ENCODE measurements at places on chromosomes 3 and 15.

DNA sequence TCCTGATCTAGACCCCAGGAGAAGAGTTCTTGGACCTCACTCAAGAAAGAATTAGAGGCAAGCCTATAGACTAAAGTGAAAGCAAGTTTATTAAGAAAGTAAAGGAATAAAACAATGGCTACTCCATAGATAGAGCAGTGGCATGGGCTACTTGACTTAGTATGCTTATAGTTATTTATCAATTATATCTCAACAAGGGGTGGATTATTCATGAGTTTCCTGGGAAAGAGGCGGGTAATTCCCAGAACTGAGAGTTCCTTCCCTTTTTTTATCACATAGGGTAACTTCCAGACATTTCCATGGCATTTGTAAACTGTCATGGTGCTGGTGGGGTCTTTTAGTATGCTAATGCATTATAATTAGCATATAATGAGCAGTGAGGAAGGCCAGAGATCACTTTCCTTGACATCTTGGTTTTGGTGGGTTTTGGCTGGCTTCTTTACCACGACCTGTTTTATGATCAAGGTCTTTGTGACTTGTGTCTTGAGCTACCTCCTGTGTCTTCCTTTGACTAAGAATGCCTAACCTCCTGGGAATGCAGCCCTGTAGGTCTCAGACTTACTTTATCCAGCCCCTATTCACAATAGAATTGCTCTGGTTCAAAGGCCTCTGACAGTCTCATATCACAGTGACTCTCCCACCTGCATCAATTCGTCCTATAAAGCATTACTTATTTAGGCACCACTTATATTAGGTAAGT lies 35.3 kb upstream of the PLSCR2 start:
- no peak for DNase-seq

- no peak for DNase-seq
Observed at GRCh38 chr15:91265416-91265940, 165.4 kb downstream of the SV2B start.

- DNase-seq = no peak
Observed at GRCh38 chr3:67167481-67167880, 169.4 kb downstream of the KBTBD8 start.

DNA sequence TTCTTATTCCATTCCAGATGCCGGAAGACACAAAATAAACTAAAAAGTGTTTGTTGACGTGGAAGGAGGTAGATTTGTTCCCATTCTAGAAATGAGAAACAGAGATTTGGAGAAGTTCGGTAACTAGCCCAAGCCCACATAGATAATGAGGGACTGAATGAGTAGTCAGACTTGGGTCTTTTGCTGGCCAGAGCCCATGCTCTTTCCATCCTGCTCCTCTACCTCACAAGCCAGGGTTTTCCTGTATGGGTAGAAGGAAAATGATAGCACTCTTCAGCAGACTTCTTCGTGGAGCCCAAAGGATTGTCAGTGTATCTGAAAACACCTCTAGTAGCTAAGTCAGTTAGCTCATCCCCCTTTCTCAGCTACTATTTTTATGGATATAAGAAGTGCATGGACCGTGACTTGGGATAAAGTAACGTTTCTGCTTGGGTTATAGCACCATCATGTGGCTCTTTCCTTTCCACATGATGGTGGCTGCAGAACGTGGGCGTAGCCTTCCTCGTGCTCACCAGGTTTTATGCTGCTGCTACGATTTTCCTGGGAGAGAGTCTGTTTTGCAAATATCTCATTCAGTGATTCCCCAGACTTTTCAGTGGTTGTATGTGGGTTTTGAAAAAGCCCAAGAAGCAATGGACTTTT lies 84.6 kb downstream of the DGKG start:
- DNase-seq = peak; percentile 33

- peak; percentile 57 for DNase-seq
Observed at GRCh38 chr3:53845103-53845880, 927 bp downstream of the CHDH start.

- DNase-seq = no peak
Observed at GRCh38 chr3:11552289-11553264, 91.1 kb downstream of the VGLL4 start.

DNA sequence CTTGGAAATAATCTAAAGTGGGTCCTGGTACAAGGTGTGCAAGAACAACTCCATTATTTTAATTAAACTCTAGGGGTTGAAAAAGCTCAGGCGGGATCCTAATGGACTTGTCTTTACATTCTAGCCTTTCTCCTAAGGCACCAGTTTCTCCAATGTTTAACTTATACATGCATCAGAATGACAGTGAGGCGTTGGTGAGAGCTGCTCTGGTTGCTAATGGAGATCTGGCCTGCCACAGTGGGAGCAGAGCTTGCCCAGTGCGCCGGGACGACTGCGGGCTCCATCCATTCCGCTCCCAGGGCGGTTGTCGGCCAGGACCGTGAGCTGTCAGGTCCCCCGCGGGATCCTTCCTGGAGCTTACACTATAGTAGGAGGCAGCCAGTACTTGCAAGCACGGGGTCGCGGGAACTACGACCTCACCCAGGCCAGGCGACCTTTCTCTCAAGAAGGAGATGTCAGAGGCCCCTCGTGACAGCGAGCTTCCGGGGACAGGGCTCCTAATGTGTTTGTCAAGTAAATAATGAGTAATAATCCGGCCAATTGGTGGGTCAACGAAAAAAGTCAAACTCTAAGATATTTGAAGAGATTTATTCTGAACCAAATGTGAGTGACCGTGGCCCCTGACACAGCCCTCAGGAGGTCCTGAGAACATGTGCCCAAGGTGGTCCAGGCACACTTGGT lies 991 bp upstream of the HIGD1A start:
- DNase-seq = no peak
